ENCODE measurements at places on chromosomes 7 and 10.

GRCh38 chr10:32007026-32007425, 49.2 kb downstream of the KIF5B start:
- no peak for DNase-seq

DNA sequence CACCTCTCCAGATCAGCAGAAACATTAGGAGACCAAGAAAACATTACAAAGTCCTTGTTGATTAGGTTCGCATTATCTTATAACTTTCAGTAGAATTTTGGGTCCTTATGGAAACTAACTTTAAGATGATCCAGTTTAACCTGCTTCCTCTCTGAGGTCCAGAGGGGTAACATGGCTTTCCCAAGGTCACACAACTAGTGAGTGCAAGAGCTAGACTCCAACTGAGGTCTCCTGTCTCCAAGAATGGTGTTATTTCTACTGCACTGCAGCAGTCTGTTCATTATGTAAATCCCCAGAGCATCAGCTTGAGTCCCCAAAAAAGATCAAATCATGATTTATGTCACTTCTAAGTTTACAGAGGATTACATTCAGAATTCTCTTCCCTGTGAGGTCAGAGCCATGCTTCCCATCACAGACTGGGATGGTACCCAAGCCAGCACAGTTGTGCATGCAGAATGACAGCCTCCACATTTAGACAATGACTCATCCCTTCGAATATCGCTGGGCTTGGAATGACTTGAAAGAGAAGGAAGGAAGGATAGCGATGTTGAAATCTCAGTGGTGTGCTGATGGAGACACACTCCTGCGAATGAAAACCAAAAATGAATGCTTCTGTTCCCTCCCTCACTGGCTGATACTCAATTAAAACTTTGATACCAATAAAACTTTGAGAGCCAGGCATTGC, 163.1 kb upstream of the PLXNA4 start:
- no peak for DNase-seq

GRCh38 chr7:6653071-6654003, 16.2 kb downstream of the ZNF316 start:
- DNase-seq: no peak

- no peak for DNase-seq
Observed at GRCh38 chr10:91602868-91603568, 29.9 kb downstream of the PPP1R3C start.

GRCh38 chr7:43758822-43759683, 573 bp downstream of the BLVRA start:
- DNase-seq: peak; percentile 54

DNA sequence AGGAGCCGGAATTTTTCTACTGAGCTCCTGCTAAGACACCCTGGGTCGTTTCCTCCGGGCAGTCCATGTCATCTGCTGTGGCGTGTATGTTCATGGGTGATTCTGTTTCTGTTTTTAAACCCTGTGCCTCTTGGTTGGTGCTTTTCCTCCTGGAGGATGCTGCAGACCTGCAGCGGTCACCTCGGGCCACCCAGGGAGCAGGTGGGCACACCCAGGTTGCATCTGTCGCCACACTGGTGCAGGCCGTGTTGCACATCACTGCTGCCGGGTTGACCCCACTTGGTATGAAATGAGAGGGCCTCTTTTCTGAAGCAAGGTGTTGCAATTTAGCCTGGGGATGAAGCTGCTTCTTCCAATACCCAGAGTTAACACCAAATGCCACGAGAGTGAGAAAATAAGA, 127.2 kb downstream of the CUX1 start:
- no peak for DNase-seq

- no peak for DNase-seq
Observed at GRCh38 chr7:51325908-51326307, 9.3 kb upstream of the COBL start.

GRCh38 chr10:34124522-34125035, 690.5 kb downstream of the PARD3 start:
- DNase-seq: no peak

- DNase-seq: no peak
Observed at GRCh38 chr7:155266440-155266839, 31.2 kb upstream of the INSIG1 start.

DNA sequence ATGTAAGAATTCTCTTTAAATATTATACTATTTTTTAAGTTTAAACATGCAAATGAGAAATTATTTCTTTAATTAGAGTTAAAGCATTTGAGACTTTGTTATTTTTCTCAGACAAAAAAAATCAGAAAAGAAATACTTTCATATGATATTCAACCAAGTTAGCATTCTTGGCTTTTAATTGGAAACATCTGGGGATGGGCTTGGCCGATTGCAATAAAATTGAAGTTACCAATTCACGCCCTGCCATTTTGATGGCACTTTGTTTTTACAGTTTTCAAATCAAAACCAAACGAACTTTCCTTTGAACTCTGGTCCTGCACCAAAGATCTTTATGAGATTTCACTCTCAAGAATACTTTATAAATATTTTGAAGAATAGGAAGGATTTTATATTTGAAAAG, 127.7 kb downstream of the ATE1 start:
- no peak for DNase-seq

DNA sequence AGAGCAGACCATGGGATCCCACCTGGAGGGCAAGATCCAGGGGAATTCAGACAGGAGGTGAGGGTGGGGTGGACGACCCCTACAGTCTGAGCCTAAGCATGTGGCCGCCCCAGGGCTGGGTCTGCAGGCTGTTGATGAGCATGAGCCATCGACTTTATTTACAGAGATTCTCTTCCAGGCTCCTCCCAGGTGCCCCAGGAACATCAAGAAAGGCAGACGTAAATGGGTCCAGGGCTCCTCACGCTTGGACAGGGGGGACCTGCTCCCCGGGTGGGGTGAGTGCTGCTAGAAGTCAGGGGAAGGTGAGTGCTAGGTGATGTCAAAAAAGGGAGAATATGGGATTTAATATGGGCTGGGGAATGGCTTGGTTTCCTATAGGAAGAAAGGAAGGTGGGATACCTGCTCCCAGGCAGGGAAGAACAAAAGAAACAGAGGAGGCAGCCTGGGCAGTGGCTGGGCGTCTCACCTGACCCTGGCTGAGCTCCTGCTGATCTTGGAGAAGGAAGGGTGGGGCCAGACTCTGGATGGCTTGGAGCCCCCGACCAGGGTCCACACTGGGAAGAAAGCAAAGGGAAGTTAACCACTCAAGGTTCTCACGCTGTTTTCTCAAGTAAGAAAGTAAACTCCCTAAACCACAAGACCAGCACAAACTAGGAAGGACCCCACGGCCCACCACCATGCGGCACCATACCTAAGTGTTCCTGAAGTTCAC, 162.1 kb upstream of the SHH start:
- no peak for DNase-seq

- DNase-seq: peak; percentile 66
Observed at GRCh38 chr7:36291387-36292316, 98.0 kb upstream of the ANLN start.

Data from effector memory CD8-positive, alpha-beta T cell (primary cell).